ENCODE measurements at places on chromosomes 1 and 21.

DNA sequence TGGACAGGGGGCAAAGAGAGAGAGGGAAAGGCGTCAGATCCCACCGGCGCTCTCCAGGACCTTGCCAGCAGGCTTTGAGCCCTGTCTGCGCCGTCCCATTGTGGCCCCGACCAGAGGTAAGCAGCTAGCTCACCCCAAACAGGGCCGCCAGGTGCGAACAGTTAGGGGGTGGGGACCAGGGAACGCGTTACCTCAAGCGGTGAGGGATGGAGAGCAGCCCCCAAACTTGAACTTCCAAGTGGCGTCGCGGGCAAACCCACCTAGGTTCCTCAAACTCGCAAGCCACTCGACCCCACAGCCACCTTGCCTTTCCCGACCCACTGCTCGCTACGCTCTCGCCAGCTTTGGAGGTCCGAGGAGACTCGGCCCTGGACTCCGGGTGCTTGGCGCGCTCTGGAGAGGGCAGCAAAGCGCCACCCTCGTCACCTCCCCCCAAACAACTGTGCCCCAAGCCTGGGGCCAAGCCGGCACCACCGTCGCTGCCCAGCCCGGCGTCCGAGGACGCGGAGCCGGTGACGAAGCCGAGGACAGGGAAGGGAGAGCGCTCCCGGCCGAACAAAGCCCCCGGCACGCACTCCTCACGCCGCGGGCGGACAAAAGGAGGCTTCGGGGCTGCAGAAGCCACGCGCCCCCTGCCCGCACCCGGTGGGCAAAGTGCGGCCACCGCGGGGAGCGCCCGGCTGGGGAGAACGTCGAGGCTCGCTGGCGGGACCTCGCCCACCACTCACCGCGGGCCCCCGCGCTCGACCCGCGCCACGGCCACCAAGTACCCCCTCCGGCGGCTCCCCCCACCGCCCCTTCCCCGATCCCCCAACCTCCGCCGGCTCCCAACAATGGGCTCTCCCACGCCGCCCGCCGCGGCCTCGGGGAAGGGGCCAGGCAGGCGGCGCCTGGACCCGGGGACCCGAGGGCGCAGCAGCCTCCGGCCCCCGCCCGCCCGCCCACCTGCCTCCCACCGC, 976 bp downstream of the SSBP3 start:
- DNase-seq, result peak; percentile 58

- DNase-seq, result no peak
These were observed 181.0 kb upstream of the ARHGEF16 start for GRCh38 chr1:3273447-3273846.

DNA sequence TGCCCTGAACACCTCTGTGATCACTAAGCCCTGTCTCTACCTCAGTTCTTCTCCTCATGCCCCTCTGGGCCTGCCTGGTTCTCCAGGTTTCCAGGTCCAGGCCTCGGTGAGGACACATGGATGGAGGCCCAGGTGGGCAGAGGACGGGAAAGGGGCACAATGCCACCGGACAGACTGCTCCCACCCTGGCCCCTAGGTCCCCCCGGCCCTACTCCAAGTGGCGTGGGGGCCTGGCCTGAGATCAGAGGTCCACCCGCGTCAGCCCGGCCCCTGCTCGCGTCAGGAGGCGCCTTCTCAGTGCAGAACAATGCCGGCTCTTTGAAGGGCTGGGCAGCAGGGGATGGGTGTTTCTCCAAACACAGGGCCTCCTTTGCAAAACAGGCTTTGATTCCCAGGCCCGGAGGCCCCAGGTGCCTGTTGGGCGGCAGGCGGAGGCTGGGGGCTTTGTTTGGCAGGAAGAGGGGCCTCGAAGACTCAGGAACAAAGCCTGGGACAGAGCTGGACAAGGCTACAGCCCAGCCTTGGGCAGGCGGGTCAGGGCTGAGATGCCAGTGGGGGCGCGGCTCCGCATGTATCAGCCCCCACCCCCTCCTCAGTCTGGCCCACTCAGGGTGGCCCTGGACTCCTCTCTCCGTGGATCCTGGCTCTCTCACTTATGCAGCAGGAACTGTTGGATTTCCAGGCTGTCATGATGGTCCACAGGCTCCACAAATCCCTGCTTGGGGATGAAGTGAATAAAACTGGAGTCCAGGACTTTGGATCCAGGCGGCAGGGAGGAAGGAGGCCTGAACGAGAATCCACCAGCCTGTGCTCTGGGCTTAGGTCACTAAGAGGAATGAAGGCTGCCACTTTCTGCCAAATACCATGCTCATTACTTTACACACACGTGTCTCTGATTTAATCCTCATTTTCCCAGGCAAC, 77.4 kb upstream of the SLC2A1 start:
- peak; percentile 70 for DNase-seq

- DNase-seq, result peak; percentile 50
These were observed 84.5 kb upstream of the BCL10 start for GRCh38 chr1:85360730-85361493.

GRCh38 chr1:96364576-96364975, 357.0 kb upstream of the PTBP2 start:
- peak; percentile 33 for DNase-seq

GRCh38 chr1:58209575-58209974, 337.0 kb downstream of the OMA1 start:
- no peak for DNase-seq

GRCh38 chr1:223430236-223430635, 37.0 kb downstream of the CCDC185 start:
- DNase-seq, result no peak

DNA sequence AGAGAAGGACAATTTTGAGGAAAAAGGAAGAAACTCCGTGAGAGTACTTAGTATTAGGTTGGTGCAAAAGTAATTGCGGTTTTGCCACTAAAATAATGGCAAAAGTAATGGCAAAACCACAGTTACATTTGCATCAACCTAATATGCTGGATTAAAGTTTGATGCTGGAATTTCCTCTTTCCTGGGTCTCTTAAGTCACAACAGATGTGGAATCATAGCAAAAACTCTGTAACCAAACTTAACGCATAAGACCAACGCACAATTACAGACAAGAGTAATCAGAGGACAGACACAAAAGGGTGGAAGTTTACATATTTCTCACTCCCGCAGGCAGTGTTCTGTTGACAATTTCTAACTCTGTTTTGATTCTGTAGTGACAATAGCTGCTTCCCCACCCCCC, 182.4 kb downstream of the BACH1 start:
- no peak for DNase-seq

DNA sequence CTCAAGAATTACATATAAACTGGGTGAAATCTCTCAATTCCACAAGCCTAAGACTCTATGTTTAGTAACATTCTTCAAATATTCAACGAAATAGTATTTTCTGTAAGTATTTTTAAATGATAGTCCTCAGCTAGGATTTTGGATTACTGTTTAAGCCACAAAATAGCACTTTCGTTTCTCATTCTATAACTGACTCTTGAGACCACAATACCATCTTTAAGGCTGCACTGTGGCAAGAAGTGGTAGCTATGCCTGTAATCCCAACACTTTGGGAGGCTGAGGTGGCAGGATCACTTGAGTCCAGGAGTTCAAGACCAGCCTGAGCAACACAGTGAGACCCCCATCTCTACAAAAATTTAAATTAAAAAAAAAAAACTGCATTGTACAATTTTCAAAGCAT, 126.7 kb downstream of the CDC42BPA start:
- DNase-seq, result no peak

GRCh38 chr1:42833981-42834380, 12.4 kb upstream of the ZNF691 start:
- no peak for DNase-seq

- no peak for DNase-seq
These were observed 30.1 kb downstream of the DHX9 start for GRCh38 chr1:182869241-182869666.

GRCh38 chr1:191579019-191579418, 579.2 kb upstream of the RGS18 start:
- no peak for DNase-seq

DNA sequence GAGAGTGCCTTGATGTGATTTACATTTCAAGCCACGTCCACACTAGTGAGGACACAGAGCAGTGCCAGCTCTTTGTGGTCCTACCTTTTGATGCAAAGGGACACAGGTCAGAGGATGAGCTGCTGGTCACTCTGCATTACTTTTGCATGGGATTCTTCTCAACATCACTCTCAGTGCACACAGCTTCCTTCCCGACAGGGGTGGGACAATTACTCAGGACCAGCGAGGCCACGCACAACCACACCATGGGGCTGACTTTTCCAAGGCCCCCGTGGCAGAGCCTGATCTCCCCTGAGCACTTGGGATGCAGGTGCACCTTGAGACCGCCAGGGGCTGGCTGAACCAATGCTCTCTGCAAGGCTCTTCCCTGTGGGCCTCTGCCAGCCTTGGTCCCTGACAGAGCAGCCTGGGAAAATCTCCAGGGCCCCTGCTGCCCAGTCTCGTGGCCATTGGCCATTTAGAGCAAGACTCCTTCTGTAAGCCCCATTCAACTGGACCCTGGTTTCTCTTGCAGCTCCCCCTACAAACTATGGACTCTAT, 13.2 kb upstream of the PRAMEF12 start:
- DNase-seq, result no peak

DNA sequence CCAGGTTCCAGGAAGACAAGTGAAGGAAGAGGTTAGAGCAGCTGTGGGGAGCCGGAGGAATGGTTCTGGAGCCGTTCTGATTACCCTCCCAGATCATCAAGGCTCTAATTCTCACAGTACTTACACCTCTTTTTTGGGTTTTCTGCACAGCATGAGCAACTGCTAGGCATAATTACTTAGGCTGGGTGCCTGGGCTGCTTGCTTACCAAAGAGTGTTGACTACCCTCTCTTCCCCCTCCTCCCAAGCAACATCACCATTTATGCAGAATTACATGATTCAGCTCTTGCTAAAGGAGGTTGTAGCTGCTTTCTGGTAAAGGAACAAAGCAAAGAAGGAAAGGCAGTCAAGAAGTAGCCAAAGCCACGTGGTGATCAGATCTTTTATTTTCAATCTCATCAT, 397.2 kb downstream of the KCNH1 start:
- DNase-seq, result no peak

DNA sequence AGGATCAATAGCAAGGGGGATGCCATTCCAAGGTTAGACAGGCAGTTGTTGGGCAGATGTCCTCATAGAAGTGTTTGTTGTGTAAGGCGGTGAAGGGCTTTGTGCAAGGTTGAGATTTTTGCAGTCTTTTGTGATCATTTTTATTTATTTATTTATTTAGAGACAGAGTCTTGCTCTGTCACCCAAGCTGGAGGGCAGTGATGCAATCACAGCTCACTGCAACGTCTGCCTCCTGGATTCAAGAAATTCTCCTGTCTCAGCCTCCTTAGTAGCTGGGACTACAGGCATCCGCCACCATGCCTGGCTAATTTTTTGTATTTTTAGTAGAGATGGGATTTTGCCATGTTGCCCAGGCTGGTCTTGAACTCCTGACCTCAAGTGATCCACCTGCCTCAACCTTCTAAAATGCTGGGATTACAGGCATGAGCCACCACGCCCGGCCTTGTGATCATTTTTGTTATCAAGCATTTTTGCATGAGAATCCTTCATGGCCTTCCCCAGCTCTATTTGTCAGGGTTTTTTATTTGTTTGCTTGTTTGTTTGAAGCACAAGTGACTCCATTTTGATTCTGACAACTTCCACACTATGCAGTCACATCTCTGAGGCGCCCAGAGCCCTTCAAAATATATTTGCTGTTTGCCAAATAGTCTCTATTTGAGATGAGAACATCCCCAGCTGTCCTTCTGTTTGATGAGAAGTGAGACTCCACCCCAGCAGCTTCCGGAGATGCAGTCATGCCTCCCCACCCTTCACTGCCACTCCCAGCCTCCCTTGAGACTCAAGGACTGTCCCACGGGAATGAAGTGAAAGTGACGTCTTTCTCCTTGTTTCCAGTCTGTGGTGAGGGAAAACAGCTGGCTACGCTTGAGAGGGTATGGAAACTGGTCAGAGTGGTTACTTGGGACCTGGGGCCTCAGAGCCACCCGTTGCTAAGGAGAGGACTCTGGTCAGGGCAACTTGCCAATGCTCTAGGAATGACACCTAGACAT, 38.0 kb downstream of the TMEM50B start:
- DNase-seq, result peak; percentile 77

- DNase-seq, result no peak
These were observed 68.0 kb downstream of the TEX35 start for GRCh38 chr1:178580876-178581275.

DNA sequence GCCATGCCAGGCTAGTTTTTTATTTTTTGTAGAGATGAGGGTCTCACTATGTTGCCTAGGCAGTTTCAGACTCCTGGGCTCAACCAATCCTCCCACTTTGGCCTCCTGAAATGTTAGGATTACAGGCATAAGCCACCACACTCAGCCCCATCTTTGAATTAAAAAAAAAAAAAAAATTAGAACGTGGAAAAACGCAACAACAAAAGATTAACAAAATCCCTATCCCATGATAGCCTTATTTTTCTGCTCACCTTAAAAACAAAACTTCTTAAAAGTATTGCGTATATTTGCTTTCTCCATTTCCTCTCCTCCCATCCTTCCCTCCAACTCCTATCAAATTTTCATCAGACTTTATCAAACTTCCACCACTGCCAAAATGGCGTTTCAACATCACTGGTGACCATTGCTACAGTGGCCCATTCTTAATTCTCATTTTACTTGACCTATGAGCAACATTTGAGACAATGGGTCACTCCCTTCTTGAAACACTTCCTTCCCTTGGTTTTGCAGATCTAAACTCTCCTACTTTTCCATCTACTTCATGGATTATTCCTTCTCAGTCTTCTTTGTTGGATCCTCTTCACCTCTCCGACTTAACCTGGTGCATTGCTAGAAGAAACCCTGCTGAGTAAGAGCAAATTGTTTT, 579 bp upstream of the ZNF684 start:
- peak; percentile 31 for DNase-seq

- DNase-seq, result no peak
These were observed 40.6 kb downstream of the ZBTB17 start for GRCh38 chr1:15935056-15935950.

- DNase-seq, result no peak
These were observed 82.6 kb downstream of the GDAP2 start for GRCh38 chr1:117846674-117847425.

DNA sequence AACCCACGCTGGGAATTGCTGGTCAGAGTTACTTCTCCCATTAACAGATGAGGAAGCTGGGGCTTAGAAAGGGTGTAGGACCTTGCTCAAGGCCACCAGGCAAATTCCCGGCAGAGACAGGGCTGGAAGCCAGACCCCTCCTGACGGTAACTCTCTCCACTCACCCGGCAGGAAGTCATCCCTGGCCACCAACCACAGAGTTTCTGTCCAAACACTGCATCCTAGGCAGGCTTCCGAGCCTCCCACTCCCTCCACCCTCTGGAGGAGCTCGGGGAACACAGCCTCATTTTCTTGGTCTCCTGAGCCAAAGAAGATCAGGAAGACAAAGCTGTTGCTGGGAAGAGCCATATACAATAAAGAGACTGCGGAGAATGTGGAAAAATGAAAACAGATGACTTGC, 25.0 kb upstream of the ZNF436 start:
- peak; percentile 94 for DNase-seq

GRCh38 chr1:156752843-156753482, 1.5 kb upstream of the HDGF start:
- no peak for DNase-seq

GRCh38 chr21:40769231-40769630, 77.7 kb downstream of the DSCAM start:
- no peak for DNase-seq

Measured in GM03348 (cell line).